ENCODE measurements at places on chromosomes 11 and 22.

DNA sequence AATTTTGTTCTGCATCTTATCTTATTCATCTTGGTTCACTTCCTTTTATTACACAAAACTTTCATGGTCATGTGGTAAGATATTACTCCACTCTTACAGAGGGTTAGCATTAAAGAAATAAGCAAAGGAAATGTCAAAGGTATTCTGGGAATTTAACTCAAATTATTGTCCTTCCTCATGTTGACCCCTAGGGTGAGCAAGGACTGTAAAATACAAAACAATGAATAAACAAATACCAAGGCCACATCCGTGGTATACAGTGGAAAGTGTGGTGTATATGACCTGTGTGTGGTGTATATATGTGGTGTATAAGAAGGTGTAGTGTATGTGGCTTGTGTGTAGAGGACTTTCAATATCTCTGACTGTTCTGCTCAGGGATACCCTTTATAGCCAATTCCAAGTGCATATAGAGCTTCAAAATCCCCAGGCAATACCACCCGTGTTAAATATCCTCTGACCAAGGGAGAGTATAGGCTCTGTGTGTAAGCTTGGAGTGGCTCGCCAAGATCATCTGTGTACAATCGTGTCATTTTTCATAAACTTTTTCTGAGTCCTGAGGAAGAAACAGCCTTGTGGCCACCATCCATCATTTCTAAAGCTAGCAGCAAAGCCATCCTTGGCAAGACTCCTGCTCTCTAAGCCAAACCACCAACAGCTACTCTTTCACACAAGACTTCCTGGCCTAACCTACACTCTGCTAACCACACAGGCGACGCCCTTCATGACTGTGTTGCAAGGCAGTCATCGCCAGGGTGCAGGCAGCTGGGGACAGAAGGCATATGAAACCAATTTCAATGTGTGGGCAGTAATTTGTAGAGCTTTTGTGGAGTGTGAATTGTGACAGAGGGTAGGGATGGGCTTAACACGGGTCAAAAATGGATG lies 548.0 kb downstream of the ETS1 start:
- peak; percentile 99 for DNase-seq

- DNase-seq = no peak
These were observed 1.4 kb downstream of the SIK2 start for GRCh38 chr11:111603611-111604130.

- DNase-seq = peak; percentile 58
These were observed 39.9 kb downstream of the CADM1 start for GRCh38 chr11:115464269-115464668.

DNA sequence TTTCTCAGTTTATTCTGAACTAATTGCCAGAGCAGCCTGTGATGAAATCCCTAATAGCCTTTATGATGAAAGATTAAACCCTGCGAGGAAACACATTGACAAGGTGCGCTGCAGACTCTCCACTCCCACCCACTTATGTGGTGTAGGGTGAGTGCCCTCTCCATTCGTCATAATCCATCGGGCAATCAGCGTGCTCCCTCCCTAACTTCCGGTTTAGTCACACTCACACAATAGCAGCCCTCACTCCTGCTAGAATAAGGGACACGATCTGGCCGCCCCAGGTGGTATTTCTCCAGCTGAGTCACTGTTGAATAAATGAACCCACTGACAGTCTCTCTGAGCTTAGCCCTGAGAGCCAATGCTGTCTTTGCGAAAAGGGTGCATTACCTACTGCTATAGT lies 188.3 kb downstream of the OPCML start:
- no peak for DNase-seq

DNA sequence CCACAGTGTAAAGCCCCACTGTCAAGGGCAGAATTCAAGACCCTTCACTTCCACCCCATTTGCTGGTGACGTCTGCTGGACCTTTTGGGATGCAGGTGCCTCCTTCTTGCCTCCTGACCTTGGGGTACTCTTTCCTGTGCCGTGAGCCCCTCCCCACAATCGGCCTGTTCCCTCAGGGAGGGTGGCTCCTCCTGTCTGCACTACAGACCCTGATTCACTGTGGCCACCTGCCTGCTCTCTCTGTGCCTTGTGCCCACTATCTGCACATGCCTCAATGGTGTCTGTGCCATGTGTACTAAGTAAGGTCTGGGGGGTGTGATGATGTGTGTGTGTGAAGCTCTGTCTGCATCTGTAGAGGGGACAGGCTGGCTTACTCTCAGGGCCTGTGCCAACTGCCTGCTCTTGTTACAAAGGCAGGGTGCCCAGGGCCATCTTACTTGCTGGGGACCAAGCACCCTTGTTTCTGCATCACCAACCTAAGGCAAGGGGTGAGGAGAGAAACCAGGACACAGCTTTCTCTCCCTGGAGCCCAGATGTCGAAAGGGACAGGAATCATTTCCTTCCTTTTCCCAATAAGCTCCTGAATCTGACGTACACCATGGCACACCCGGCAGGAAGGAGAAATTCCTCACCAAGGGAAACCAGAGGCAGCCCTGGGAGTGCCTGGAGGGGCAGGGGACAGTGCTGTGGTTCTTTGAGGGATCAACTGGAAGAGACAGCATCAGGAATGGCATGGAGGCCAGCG lies 3.7 kb downstream of the PPM1F start:
- DNase-seq = no peak

DNA sequence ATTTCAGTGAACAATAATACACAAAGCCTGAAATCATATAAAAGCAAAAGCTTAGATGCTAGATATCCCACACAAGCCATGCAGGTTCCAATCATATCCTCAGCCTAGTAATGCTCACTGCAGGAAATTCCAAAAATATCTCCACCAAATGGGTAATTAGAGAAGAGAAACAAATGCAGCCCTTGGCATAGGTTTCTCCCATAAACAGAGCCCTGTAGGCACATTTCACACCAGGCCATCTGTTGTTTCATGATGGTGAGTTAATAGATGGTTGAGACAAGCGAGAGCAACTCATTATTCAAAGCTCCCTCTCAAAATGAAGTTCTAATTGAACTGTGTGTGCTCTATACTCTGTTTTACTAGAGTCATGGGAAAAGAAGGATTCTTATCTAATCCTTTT lies 154.6 kb upstream of the TRPC6 start:
- no peak for DNase-seq

DNA sequence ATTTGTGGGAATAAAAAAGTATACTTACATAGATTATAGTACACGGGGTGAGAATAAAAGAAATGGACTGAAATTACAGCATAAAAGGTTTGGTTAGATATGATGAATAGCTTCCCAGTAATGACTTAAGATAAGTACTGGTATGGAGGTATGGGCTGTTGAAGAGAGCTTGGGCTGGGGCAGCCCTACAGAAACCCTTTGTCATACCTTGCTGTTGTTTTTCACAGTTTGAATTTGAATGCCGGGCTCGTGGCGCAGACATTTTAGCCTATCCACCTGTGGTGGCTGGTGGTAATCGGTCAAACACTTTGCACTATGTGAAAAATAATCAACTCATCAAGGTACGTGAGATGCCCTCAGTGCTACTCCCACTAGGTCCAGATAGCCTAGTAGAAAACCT lies 42.3 kb upstream of the RBX1 start:
- no peak for DNase-seq

DNA sequence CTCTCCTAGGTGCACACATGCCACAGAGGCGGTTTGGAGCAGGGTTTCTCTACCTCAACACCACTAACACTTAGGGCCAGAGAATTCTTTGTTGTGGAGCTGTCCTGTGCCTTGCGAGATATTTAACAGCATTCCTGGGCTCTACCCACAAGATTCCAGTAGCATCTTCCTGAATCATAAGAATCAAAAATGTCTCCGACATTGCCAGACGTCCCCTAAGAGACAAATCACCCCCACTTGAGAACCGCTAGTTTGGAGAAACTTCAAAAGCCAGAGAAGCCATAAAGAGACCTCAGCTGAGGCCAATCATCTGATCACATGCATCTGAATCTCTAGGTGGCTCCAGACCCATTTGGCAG lies 16.1 kb downstream of the MFNG start:
- peak; percentile 35 for DNase-seq

- DNase-seq = peak; percentile 90
These were observed at the start of gene MIF for GRCh38 chr22:23893945-23894709. TSS of gene MIF (plus strand) at chr22:23894383. CDS start at chr22:23894475, 92 bp downstream.

Data from AG10803 (cell line).